Activated T-cell treated with anti-CD3 and anti-CD28 coated beads, Interleukin-2, amount 50 U/mL, for 4 hours (primary cell): ENCODE measurements at places on chromosomes 11 and 22.

GRCh38 chr22:31998784-31999385 is 44.2 kb upstream of the SLC5A1 start:
- no peak for DNase-seq

GRCh38 chr11:119747868-119748660 is 19.1 kb upstream of the NECTIN1 start:
- no peak for DNase-seq

DNA sequence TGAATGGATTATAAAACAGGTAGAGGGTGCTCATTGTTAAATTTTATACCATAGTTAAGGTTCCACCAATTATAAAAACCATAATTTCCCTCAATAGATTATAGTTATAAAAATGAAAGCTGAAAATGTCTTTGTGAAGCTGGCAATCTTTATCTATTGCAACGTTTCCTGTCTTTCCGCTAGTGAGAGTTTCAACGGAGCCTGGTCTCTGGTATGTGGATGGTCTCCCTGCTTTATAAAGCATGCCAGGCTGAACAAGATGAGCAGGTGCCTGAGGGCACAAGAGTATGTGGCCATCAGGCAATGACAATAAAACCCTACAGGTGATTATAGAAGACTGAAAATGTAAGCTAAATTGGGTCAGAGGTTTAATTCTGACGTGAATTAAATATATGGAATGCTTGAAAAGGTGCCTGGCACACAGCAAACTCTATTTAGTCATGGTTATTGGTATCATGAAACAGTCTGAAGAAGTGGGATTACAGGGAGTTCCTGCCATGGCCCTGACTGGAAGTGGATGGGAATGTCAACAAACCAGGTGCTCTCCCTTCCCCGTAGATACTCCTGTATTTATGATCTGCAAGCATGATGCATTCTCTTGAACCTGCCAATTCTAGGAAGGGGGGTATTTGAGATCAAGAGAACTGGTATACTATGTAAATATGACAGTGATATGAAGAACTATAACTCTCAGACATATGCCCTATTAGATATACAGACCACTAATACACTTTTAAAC is 115.7 kb downstream of the ENTHD1 start:
- DNase-seq = no peak

- DNase-seq = no peak
Measured at GRCh38 chr11:119509969-119510401, 87.0 kb upstream of the THY1 start.

DNA sequence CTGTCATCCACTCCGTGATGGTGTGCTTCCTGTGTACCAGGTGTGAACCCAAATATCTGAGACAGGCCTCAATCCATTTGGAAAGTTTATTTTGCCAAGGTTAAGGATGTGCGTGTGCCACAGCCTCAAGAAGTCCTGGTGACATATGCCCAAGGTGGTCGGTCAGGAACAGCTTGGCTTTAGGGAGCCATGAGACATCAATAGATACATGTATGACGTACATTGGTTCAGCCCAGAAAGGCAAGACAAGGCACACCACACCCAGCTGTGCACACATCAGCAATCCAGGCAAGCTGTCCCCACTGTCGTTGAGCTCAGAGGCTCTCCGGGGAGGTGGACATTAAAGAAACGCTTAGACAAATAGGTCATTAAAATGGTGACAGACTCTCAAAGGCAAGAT is 56.8 kb upstream of the SHANK2 start:
- DNase-seq = no peak

DNA sequence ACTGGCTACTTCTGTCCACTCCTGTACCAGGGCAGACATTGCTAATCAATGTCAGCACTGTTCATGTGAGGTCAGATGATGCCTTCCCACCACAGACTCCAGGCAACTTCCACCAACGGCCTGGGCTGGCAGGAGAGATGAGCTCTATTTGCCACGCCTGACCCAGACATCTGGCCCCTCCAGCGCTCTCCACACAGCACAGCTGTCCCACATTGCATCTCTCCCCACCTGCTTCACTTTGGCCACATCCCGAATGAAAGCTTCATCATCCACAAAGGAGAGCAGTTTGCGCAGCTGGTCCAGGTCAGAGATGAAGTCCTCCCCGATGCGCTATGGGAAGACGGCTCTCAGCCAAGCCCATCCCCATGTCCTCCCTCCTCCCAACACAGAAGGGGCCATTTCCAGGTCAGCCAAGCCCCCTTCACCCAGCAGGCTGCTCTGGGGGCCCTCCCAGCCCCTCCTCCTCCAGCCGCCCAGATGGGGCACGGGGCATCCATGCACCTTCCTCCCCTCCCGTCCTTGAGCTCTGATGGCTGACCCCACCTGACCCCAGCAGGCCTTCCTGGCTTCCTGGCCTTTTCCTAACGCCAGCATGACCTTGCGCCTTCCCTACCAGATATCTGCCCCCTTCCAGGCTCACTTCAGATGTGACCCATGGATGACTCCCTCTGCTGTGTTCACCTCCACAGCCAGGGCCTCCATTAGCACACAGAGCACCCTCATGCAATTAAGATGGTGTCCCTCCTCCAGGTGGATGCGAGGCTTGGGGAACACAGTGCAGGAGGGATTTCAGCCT is 7.4 kb downstream of the PYGM start:
- no peak for DNase-seq

GRCh38 chr11:68040957-68041591 is 2.2 kb downstream of the TCIRG1 start:
- DNase-seq = no peak

DNA sequence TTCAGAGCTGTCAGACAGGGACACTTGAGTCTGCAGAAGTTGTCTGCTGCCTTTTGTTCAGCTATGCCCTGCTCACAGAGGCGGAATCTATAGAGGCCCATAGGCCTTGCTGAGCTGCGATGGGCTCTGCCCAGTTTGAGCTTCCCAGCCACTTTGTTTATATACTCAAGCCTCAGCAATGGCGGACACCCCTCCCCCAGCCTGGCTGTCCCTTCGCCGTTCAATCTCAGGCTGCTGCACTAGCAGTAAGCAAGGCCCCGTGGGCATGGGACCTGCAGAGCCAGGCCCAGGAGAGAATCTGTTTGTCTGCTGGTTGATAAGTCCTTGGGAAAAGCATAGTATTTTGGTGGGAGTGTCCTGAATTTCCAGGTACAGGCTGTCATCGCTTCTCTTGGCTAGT is 23.6 kb upstream of the OR6M1 start:
- no peak for DNase-seq

- no peak for DNase-seq
Measured at GRCh38 chr11:85869781-85870180, 14.6 kb downstream of the CCDC83 start.

DNA sequence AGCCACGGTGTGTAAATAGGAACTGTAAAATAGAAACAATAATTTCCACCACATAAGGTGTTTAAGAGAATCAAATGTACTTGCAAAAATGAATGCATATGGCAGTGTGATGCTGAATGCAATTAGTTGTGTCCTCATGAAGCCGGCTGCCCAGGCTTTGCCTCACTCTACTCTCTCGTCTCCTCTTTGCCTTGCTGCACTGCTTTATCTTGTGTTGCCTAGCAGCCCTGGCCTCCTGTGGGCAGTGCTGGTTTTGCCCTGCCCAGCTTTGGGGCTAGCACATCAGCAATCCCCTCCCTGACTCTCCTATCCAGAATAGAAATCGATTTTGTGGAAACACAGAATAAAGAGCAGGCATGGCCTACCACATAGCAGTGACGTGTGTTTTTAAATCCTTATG is 30.0 kb downstream of the LRRC32 start:
- no peak for DNase-seq

DNA sequence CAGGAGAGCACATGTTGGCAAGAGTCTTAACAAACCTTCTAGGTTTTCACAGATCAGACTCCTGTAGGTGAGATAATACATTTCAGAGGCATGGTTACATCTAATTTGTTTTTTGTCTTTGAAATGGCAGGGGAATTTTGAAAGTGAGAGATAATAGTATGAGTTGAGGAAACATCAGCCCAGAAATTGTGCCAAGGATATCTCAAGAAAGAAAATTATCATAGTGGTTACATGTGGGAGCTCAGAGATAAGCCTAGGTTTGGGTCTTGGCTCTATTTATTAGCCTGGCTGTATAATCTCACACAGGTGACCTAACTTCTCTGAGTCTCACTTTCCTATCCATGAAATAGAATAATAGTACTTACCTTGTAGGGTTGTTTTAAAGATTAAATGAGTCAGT is 443 bp downstream of the BTBD18 start:
- DNase-seq = no peak

DNA sequence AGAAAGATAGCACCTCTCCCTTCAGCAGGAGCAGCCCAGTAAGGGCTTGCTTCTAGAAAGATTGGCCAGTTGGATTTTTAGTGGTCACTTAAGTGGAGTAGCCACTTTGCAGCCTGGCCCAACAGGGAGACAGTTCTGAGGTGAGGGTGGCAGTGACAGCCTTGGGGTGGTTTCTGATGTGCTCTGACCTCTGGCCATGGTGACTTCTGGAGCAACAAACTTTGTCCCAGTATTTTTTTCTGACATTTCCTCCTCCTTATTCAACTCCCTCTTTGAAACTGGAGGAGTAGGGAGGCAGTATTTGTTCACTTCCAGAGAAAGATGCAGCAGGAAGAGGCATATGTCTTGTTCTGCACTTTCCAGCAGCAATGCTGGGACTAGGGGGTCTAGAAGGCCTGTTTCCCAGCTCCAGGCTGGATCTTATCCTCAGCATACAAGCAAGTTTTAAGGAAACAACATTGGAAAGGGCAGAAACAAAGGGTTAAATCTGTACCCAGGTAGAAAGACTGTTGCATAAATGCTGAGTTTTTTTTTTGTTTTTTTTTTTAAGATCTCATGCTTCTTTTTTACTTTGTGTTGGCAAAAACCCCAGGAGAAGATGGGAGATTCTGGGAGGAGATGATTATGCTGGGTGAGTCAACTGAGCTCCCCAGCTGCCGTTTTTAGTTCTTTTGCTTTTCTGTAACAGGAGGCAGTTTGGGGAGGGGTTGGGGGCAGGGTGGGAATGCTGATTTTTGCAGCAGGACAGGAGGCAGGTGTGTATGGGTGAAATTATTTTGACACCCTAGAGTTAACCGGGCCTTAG is 37.2 kb downstream of the RCOR2 start:
- DNase-seq = no peak

DNA sequence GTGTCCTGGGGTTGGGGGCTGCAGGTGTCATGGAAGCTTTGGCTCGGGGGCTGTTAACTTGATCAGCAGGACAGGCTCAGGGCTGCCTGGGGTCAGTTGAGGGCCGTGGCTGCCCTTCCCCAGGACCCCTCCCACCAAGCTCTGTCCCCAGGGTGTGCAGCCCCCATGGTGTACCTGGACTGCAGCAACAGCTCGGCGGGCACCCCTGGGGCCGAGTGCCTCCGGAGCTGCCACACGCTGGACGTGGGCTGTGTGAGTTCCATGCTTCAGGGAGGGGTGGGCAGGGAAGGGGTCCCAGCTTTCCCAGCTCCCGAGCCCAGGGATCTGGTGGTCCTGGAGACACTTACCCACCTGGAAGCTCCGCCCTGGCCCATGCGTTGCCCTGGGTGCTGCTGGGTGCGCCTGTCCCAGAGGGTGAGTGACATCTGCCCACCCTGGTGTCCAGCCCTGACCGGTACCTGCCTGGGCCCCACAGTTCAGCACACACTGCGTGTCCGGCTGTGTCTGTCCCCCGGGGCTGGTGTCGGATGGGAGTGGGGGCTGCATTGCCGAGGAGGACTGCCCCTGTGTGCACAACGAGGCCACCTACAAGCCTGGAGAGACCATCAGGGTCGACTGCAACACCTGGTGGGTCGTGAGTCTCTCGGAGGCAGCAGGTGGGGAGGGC is 11.3 kb downstream of the MUC5B start:
- no peak for DNase-seq

DNA sequence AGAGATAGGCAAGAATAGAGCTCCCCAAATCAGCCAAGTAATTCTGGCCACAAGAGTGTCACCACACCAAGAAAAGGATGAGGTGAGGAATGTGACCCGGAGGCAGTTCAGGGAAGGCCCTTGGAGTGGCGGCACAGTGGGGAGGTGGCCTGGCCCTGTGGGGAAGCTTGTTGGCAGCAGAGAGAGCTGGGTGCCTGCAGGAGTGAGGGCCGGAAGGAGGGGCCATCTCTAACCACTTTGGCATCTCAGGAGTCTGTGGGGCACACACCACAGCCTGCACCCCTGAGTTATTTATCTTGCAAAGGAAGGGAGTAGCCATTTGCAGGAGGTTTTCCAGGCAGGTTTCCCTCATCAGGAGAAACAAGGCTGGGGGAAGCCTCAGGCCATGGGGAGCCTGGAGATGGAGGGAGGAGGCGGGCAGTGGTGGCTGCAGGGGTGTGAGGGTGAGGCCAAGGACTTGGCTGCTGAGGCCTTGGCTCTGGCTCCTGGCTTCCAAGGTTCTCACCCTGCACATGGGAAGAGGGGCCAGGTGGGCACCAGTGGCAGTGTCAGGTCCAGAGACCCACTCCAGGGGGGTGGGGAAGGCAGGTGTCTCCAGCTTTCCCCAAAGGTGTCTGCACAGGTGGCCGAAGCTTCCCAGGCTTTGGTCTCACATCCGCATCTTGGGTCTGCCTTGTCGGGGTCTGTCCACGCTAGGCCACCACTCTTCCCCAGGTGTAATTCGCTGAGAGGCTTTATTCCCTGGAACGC is 370.2 kb downstream of the CTTN start:
- DNase-seq = no peak

DNA sequence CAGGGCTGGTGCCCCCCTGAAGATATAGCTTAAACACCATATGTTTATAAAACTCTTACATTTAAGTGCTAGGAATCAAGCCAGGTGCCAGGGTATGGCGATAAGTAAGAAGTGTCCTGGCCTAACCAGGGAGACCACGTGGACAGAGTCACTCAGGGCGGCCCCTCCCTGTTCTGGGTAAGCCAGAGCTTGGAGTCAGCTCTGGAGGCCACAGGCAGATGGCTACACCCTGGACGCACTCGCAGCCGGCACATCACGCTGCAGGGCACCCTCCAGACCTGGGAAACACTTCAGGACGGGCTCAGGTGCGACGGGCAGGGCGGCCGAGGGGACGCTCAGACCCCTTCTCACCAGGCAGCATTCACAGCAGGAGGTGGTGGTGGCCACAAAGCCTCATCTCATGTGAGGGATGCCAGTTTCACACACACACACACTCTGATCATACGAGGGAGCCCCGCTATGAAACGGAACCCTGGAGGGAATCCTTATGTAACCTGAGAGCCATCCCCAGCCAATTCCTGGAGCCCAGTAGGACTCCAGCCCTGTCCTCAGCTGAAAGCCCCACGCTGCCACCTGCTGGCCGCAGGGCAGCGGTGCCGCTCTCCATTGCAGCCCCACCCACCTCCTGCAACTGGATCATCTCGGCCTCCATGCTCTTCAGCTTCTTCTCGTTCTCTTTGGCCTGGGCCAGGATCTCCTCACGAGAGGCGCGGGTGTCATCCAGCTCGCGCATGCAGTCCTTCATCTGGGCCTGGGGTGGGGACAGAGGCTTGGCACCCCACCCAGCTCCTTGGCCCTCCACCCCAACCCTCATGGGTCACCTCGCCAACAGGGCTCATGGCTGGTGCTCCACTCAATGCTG is 33.4 kb downstream of the APOL1 start:
- DNase-seq = peak; percentile 47
